Hepatic stellate cell (primary cell): ENCODE measurements at places on chromosomes 5 and 9.

- no peak for DNase-seq
Measured at GRCh38 chr9:2024888-2025782, 10.0 kb downstream of the SMARCA2 start.

DNA sequence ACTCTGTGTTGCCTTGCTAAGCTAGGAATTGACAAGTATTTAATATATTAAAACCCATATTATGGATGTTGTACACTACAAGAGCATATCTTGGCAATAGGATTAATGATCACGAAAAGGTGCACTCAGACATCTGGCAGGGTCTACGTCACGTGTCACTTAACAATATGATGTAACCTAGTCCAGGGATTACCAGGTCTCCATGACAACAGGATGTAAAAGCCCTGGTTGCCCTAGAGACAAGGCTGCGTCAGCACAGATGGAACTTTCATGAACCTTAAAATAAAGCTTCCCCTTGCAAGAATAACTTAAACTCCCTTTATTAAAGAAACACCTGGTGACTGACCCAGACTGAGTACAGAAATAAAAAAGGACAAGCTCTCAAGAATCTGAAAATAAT is 717.8 kb downstream of the CDH18 start:
- DNase-seq, result no peak

- DNase-seq, result no peak
Measured at GRCh38 chr9:136725612-136726011, 13.2 kb downstream of the DIPK1B start.

DNA sequence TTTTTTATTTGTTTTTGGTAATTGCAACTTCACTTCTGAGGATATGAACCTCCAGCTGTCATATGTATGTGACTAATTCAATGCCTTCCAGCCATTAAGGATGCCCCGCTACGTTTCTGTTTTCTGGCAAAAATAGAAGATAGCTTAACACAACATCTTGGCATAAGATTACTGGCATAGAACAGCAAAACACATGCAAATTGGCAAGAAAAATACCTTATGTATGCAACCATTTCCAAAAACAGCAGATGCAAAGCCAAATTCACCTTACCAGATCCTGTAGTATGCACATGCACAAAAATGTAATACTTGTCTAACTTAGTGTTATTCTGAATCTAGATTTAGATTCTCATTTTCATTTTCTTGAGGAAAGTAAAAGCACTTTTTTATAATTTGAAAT is 461.1 kb upstream of the CYLC2 start:
- DNase-seq, result no peak

- DNase-seq, result no peak
Measured at GRCh38 chr9:137949260-137949659, 71.7 kb downstream of the CACNA1B start.

GRCh38 chr9:16811987-16812685 is 58.3 kb downstream of the BNC2 start:
- DNase-seq, result no peak

DNA sequence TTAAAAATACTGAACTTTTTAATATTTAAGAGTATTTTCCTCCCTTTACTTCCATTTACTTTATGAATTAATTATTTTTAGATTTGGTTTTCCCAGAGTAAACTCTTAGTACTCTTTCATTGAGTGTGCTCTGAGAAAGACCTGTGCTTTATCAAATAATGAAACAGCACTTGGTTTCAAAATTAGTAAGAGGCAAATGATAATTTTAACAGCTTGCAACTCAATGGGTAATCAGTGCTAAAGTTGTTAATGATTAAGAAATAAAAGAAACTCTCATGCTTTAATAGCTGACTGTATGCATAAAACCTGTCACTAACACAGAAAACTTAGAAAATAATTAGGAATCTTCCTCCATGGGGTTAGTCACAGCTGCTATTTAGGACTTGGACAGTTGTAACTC is 244.4 kb downstream of the RFX3 start:
- DNase-seq, result no peak

DNA sequence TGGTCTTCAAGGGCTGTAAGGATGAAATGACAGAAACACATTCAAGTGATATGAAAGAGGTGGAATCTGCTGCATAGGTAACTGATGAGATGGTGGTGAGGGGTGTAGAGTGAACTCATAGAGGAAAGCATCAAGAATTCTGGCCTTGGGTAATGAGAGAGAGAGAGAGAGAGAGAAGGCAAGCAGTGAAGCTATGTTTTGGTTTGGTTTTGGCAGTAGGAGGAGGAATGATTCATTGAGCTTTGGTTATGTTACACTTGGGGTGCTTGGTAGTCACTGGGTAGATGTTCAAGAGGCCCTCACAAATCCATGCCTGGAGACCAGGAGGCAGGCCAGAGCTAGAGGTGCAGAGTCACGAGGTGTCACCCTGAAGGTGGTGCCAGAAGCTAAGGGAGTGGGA is 89.5 kb downstream of the EGFLAM start:
- no peak for DNase-seq

DNA sequence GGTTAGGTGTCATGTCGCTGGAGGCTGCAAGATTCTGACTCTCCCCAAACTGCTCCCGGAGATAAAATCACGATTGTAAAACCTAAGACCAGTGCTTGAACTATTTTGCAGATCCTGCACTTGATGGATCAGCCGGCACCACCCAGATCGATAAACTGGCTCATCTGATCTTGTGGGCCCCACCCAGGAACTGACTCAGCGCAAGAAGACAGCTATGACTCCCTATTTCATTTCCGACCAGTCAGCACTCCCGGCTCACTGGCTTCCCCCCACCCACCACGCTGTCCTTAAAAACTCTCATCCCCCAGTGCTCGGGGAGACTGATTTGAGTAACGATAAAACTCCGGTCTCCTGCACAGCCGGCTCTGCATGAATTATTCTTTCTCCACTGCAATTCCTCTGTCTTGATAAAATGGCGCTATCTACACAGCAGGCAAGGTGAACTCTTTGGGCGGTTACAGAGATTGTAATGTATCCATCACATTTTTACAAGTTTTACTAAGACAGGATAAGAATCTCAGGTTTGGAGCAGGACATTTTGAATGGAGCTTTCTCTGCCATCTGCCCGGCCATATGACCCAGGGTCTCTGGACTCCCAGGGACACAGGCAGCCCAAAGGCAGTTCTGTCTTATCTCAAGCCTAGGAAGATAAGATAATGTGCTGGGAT is 10.6 kb upstream of the PPP1R26 start:
- no peak for DNase-seq

GRCh38 chr5:53613536-53613935 is 53.1 kb downstream of the NDUFS4 start:
- no peak for DNase-seq

DNA sequence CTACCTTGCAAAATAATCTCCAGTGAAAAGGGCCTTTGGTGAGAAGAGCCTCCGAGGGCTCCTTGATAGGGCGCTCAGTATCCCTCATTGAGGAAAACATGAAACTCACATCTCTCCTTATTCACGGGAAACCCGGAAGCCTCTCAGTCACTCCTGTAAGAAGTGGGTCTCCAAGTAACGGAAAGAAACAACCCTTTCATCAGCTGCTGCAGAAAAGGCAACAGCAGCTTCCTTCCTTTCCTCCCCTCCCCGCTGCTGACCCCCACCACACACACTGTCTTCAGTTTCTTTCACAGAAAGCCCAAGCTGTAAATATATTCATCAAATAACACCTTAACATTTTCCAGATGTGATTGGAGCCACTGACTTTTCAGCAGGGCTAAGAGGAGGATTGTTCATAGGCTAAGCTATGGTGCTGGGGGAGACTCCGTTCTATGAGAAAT is 81.4 kb downstream of the C9orf152 start:
- no peak for DNase-seq
